Gastroesophageal sphincter (tissue), 4 donors: ENCODE measurements at places on chromosomes 13 and 19. TPM values are rescaled to one million over a fixed set of nuclear protein-coding genes. Genes with fewer than 3 reads are reported as not detected.

Gene PRR22
- total RNA-seq = not detected

Gene FXYD7
- not detected for total RNA-seq

Gene CYP4F2
- total RNA-seq = not detected

- H3K36me3 ChIP-seq = no peaks in the 10 kb centered on the region
- H3K4me3 ChIP-seq = no peak overlapping the region
- no peaks in the 10 kb centered on the region for H3K27me3 ChIP-seq
- ATAC-seq = no peak
Observed at GRCh38 chr13:107881362-107881761, 334.0 kb downstream of the LIG4 start.

DNA sequence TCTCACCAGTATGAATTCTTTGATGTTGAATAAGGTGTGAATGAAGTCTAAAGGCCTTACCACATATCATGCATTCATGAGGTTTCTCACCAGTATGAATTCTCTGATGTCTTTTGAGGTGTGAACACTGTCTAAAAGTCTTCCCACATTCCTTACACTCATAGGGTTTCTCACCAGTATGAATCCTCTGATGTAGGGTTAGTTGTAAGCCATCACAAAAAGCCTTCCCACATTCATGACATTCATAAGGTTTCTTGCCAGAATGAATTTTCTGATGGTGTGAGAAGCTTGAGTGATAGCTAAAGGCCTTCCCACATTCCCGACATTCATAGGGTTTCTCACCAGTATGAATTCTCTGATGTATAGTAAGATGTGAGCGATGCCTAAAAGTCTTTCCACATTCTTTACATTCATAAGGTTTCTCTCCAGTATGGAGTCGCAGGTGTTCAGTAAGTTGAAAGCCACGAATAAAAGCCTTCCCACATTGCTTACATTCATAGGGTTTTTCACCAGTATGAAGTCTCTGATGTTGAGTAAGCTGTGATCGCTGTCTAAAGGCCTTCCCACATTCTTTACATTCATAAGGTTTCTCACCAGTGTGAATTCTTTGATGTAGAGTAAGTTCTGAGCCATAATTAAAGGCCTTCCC is 27.7 kb downstream of the ZNF461 start:
- H3K27me3 ChIP-seq = no peaks in the 10 kb centered on the region
- ATAC-seq = no peak
- H3K27ac ChIP-seq = no peak overlapping the region
- no peaks in the 10 kb centered on the region for H3K4me1 ChIP-seq
- H3K36me3 ChIP-seq = peaks cover 10% of the 10 kb centered on the region

DNA sequence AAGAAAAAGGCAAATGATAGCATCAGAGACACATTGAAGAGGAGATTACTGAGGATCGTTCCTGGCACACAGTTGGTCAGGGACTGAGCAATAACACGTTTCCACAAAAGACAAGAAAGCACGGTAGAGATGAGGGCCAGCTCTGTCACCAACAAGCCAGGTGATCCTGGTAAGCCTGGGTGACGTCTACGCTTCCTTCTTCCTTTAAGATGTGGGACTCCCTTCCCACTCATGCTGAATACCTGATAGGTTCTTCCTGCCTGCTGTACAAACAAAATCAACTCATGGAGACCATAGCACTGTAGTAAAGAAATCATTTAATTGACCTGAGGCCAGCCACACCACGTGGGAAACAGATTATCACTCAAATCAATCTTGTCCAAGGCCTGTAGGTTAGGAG is 19.7 kb upstream of the COG3 start:
- ATAC-seq = no peak
- H3K27ac ChIP-seq = no peak overlapping the region
- peaks cover 19% of the 10 kb centered on the region for H3K4me1 ChIP-seq
- no peak overlapping the region for H3K4me3 ChIP-seq
- H3K27me3 ChIP-seq = no peaks in the 10 kb centered on the region

Gene PSG4
- not detected for total RNA-seq

Gene RRAS
- 162 TPM for total RNA-seq

Gene ZNF850
- total RNA-seq = 2.2 TPM
